ENCODE measurements at places on chromosomes 6 and 20.

DNA sequence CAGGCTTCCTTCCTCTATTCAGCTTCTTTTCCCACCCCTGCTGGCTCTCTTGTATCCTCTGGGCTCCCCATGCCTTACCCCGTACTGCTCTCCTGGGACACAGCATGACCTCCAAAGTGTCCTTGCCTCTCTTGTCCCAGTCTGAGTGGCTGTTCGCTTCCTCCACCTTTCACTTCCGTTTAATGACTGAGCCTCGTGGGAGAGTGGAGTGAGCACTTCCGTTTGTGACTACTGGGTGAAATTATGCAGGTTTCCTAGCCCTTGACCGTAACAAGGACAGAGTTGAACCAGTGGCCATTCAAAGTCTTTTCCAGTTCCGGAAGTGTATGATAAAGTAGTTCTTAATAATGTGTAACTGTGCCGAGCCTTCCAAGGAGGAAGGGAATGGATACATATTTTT, 109.2 kb downstream of the ARID1B start:
- DNase-seq, result no peak

- no peak for DNase-seq
Observed at GRCh38 chr6:37238381-37238780, 19.2 kb upstream of the TBC1D22B start.

DNA sequence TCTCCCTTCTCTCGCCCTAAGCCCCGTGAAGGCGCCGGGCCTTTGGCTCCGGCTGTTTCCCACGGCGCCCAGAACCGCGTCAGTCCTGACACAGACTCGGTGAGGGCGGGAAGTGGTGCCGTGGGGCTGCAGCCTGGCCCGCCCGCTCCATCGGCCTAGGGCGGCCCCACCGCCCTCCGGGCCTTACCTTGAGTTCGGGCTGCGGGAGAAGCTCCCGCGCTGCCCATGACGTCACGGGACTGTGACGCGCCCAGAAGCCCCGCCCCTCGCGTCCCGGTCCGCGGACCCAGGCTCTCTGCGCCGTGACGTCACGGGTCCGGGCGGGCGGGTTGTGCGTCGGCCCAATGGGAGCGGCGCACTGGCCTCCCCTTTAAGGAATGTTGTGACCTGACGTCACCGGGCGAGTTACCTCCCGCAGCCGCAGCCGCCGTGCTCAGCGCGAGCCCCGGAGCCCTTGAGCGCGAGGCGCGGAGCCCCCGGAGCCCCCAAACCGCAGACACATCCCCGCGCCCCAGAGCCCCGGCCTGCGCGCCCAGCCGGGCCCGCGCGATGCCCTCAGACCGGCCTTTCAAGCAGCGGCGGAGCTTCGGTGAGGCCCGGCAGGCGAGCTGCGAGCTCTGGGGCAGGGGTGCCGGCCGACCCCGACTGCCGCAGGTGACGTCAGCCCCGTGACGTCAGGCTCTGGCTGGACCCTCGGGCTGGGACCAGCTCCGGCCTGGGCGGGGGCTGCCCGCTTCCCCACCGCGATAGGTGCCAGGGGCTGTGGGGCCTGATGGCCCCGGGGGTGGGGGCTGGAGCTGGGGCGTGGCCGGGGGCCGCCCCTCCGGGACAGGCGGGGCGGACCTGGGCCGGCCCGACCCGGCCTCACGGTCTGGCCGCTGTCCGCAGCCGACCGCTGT, at the start of gene MAP1LC3A:
Gene MAP1LC3A, plus strand, starts transcription at position 399 of the 899 bp plus-strand sequence. Its CDS starts 151 bp downstream, at position 550.
- DNase-seq, result peak; percentile 81

- no peak for DNase-seq
Observed at GRCh38 chr6:37482606-37483251, 17.0 kb downstream of the CCDC167 start.

GRCh38 chr20:21129861-21130260, 4.0 kb downstream of the KIZ start:
- no peak for DNase-seq

DNA sequence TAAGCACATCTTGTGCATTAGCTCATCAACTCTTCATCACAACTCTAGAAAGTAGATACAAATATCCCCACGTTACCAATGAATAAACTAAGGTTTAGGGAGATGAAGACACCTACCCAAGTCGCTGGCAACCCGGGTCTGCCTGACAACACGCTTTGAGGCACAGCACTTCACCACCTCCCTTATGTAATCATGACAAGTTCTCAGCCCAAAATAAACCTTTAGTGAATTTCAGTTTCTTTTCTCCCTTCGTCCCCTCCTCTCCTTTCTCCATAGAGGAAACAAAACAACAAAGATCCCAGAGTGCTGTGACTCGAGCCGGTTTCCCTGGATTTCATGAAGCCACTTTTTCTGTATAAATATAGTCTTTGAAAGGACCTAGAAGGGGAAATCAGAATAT, 105.4 kb downstream of the MAFB start:
- no peak for DNase-seq

DNA sequence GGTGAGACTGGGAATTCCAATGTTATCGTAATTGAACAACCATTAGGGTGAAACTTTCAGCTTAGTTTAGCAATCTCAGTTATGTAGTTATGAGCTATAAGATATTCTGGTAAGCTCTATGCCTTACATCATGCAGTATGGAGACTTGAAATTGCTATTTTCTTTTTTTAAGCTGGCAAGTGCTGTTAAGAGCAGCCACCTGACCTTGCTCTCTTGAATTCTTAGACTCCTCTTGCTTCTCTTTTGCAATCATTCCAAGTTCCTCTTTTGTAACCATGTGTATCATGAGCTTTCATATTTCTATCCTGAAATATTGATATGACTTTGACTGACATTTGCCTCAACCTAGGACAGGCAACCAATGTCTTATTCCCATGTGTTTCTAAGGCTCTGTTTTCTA, 446.3 kb upstream of the SLC35B3 start:
- DNase-seq, result no peak

DNA sequence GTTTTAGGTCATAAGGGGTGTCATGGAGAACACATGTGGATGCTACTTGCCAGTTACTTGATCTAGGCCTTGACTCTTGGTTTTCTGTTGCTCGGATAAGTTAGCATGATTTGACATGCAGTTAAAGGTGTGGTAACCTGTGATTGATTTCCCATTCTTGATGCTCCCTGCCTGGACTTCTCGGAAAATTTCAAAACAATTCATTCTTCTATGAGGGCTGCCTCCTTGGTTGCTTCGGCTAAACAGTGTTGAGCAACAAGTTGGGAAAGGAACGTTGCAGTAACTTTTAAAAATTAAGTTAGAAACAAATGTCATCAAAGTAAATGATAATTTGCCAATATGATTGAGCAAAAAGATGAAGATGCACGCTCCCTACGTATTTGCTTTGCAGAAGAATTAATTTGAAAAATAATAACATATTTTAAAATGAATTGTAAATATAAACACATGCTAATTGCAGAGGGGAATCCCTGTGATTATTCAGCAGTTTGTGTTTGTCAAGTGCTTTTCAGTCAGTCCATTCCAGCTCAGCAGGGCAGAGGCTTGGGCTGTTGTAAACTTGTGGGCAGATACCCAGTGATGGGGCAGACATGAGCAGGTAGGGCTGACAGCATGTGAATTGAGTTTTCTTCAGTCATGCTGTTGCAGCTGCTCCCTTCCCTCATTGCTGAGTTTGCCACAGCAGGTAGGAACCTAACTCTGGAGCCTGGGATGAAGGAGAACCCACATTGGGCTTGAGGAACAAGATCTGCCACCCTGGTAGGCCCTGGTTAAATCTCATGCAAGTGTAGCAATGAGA, 110.2 kb downstream of the ESR1 start:
- DNase-seq, result no peak

GRCh38 chr6:139586273-139586672, 211.8 kb upstream of the CITED2 start:
- no peak for DNase-seq

GRCh38 chr6:26457264-26457805, 420 bp upstream of the BTN2A1 start:
- DNase-seq, result peak; percentile 40
